ENCODE measurements at places on chromosomes 16 and 17.

DNA sequence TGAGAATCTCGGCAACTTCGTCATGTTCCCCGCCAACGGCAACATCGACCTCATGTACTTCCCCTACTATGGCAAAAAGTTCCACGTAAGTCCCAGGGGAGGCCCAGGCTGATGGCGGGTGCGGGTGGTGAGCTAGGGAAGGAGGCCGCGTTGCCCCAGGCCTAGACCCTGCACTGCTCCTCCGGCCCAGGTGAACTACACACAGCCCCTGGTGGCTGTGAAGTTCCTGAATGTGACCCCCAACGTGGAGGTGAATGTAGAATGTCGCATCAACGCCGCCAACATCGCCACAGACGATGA is 4.8 kb downstream of the ATP1B2 start:
- no peak for DNase-seq

DNA sequence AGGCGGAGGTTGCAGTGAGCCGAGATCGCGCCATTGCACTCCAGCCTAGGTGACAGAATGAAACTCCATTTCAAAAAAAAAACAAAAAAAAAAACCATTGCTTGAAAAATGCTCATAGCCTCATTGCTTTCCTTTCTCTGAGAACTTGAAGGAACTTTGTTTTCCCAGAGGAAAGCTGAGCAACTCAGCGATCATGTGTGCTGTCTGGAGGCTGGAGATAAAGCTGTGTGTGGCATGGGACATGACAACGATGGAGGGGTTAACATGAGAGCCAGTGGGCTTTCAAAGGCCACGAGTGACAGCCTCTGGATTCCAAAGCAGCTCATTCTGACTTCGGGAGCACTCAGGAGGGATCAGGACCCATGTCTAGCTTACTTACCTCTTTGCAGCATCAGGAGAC is 21.6 kb upstream of the QRICH2 start:
- DNase-seq: no peak

- DNase-seq: no peak
These were observed 46.4 kb downstream of the TBC1D16 start for GRCh38 chr17:79989106-79989835.

DNA sequence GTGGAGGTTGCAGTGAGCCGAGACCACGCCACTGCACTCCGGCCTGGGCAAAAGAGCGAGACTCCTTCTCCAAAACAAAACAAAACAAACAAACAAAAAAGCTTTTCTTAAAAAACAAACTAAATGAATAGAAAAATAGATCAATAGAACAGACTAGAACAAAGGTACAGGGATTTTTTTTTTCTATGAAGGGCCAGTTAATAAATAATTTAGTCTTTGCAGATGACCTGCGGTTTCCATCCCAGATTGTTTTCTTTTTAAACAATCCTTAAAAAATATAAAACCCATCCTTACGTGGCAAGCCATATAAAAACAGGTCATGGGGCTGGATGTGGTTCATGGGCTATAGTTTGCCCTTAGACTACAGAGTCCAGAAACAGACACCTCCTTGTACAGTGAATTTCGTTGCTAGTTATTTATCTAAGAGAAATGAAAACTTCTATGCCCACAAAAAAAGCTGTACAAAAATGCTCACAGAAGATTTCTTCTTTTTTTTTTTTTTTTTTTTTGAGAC is 45.4 kb downstream of the CREBBP start:
- DNase-seq: no peak

- DNase-seq: no peak
These were observed 13.8 kb downstream of the PSMB3 start for GRCh38 chr17:38766341-38766740.

- DNase-seq: peak; percentile 29
These were observed 23.1 kb upstream of the CNOT1 start for GRCh38 chr16:58652741-58653140.

- DNase-seq: no peak
These were observed 85.5 kb upstream of the MSI2 start for GRCh38 chr17:57170866-57171265.

DNA sequence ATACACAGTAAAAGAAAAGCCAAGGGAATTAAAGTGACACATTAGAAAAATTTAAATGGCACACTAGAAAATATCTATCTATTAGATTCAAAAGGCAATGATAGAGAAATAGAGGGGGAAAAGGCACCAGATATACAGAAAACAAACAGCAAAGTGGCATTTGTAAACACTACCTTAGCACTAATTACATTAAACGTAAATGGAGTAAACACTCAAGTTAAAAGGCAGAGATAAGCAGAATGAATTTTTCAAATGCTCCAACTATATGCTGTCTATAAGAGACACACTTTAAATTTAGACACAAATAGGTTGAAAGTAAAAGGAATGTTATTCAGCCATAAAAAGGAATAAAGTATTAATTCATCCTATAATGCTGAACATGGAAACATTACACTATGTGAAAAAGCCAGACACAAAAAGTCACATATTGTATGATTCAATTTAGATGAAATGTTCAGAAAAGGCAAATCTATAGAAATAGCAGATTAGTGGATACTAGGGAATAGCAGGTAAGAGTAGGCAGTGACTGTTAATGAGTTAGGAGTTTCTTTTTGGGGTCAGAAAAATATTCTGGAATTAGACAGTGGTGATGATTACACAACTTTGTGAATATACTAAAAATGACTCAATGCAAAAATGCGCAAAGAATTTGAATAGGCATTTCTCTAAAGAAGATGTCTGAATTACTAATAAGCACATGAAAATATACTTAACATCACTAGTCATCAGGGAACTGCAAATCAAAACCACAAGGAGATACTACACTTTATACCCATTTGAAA is 92.4 kb downstream of the BRIP1 start:
- DNase-seq: no peak

- no peak for DNase-seq
These were observed 37.5 kb downstream of the ARHGAP17 start for GRCh38 chr16:24977678-24978075.

GRCh38 chr17:1413281-1413791 is 13.3 kb upstream of the YWHAE start:
- DNase-seq: no peak

GRCh38 chr17:65058593-65058992 is 2.1 kb upstream of the GNA13 start:
- DNase-seq: no peak

DNA sequence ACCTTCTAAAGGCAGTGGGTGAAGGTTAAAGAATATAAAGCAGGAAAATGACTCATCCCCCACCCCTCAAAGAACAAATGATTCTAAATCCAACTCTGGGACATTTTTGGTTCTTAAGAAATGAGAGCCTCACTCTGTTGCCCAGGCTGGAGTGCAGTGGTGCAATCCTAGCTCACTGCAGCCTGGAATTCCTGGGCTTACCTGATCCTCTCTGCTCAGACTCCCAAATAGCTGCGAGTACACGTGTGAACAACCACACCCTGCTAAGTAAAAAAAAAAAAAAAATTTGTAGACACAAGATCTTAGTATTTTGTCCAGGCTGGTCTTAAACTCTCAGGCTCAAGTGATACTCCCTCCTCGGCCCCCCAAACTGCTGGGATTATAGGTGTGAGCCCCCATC is 298.8 kb upstream of the MAF start:
- DNase-seq: no peak

DNA sequence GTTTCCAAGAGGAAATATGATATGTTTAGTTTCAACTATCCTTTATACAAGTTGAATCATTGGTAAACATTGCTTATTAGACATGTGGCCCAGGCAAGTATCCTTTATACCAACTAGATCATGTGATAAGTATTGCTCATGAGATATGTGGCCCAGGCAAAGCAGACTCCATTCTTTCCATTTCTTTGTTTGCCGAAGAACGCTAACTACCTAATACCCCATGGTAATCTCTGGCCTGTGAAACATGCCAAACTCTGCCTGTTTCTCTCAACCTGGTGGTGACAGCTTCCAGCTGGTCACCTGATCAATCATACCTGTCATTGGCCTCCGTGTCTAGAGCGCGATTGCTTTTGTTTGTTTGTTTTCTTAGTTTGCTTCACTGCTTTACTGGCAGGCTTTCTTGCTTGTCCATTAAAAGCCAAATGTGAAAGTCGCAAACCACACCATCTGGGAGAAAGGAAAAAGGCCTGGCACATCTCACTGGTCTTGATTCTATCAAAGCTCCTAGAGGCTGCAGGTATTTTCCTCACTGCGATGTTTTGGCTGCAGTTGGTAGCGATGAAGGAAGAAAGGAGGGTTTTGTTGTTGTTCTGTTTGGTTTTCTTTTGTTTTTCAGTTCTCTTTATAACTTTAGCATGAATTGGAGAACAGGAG is 686.2 kb downstream of the KCNJ2 start:
- DNase-seq: no peak

- DNase-seq: no peak
These were observed 2.6 kb downstream of the RIPOR1 start for GRCh38 chr16:67531247-67531646.

- DNase-seq: no peak
These were observed 14.5 kb downstream of the MMP28 start for GRCh38 chr17:35780950-35781349.

DNA sequence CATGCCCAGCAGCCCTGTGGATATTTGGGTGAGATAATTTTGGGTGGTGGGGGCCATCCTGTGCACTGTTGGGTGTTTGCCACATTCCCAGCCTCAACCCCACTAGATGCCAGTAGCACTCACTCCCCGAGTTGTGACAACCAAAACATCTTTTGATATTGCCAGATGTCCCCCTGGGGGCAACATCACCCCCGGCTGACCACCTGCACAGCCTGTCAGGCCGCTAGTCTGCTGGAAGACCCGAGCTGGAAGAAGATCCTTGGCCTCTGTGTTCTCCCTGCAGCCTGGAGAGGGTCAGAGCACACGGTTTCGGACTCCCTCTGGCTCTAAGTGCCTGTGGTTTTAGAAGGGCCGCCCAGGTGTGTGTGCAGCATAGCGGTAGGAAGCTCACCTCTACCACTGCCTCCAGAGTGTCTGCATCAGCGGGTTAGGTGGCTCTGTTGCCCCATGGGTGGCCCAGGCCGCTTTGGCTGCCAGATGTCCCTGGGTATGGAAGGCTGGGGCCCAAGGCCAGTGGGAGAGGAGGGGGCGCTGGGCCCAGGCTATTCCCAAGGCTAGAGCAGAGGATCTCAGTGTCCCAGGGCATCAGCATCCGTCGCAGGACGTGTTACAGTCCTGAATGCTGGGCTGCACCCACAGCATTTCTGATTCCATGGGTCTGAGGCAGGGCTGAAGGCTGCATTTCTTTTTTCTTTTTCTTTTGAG is 195.8 kb upstream of the GSE1 start:
- DNase-seq: peak; percentile 14

- DNase-seq: no peak
These were observed 33.2 kb upstream of the TEX2 start for GRCh38 chr17:64296246-64296645.

DNA sequence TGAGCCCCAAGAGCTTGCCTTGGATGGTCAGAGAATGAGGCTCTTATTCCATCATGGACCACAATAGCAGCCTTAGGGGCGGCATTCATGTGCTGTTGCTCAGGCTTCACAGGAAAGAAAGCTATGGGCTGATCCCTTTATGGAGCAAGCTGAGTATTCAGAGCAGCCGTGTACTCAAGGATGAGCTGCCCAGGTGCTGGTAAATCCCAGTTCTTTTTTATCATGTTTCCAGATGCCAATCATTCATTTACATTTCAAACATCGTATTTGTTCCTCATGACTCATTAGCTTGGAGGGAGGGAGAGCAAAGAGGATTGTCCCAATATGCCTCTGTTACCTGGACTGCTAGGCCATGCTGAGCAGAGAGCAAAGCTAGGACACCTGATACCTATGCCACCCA is 475.7 kb downstream of the SHISA9 start:
- DNase-seq: no peak

GRCh38 chr16:9813665-9814064 is 368.6 kb downstream of the GRIN2A start:
- no peak for DNase-seq

- no peak for DNase-seq
These were observed 41.7 kb downstream of the PIK3R5 start for GRCh38 chr17:8923762-8924161.

GRCh38 chr17:43014649-43015542 is 7.3 kb downstream of the VAT1 start:
- no peak for DNase-seq

- DNase-seq: no peak
These were observed 64.5 kb downstream of the BANP start for GRCh38 chr16:88015806-88016140.

GRCh38 chr16:75572864-75573542 is 6.8 kb downstream of the GABARAPL2 start:
- DNase-seq: no peak

DNA sequence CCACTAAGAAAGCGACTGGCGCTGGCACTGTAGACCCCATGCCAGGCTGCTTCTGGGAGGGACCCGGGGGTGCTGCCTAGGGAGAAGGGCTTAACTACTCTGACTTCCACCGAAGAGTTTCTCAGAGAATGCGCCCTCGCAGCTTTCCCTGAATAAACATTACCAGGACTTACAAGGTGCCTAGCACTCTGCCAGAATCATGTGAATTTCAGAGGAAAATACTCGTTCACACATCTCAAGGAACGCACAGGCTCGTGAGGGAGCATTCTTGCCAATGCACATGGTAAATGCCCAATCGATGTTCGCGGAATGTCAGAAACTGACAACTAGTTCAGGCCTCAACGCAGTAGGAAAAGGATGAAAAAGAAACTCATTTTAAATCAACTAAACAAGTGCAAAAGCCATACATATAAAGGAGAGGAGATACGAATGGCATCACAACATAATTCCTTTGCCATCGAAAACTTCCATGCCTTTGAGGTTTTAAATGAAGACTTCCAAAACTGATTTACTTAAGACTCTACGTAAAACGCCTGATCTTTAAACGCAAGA is 999 bp downstream of the CMC2 start:
- DNase-seq: no peak

DNA sequence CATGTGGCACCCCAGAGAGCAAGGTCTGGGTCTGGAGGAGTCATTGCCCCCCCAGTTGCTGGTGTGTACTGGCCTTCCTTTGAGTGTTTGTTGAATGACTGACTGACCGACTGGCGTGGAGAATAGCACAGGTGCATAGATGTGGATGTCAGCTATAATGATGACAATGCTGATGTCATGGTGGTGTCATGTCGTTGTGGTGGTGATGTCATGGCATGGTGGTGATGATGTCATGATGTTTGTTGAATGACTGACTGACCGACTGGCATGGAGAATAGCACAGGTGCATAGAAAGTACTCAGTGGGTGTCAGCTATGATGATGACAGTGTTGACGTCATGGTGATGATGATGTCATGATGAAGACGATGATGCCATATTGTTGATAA is 22.1 kb downstream of the TMEM114 start:
- no peak for DNase-seq

Data from glutamatergic neuron (in vitro differentiated cells).